ENCODE measurements at places on chromosomes 16 and 17.
A peak's percentile ranks its signal among the peaks of the same experiment; 100 is the strongest.

- peak; percentile 17 for DNase-seq
Observed at GRCh38 chr16:997440-998051, 16.0 kb downstream of the SOX8 start.

GRCh38 chr16:50697881-50698767 lies 4.7 kb downstream of the NOD2 start:
- no peak for DNase-seq

DNA sequence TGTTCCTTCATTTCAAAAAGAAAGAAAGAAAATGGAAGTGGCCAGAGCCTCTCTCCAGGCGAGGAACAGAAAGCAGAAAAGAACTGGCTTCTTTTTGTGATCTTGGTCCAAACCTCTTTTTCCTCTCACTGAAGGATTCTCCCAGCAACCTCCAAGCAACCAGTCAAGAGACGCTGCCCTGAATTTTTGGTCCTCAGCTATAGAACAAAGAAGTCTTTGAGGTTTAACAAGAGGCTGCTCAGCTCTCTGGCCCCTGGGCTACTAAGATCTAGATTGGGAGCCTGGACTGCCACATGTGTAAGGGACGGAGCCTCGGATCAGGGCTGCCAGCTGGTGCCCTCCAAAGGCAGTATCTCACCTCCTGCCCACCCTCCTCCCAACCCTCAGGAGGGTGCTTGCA lies 62.6 kb downstream of the AXIN2 start:
- no peak for DNase-seq

GRCh38 chr17:77831474-77832179 lies 126.9 kb upstream of the TNRC6C start:
- peak; percentile 73 for DNase-seq

GRCh38 chr16:83813823-83814658 lies 6.3 kb downstream of the HSBP1 start:
- peak; percentile 74 for DNase-seq

- DNase-seq, result no peak
Observed at GRCh38 chr17:65259281-65259680, 122.1 kb downstream of the RGS9 start.

DNA sequence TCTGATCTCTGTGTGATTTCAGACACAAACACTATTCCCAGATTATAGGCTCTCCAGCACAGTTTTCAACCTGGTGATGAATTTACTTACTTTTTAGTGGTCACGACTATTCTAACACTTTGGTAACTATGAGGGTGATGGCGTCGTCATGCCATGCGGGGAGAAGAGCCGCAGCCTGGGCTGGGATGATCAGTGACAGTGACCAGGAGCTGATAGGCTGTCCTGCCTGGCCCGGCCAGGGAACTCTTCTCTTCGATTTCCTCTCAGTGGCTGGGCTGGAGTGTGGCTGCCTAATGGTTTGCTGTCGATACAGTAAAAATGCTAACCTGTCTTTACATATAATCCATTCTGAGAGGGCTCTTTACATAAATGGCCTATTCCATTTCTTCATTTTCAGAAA lies 113.1 kb downstream of the IRX3 start:
- no peak for DNase-seq

- no peak for DNase-seq
Observed at GRCh38 chr16:57390636-57391295, 13.8 kb upstream of the CCL17 start.

- DNase-seq, result no peak
Observed at GRCh38 chr16:85138825-85139627, 26.8 kb upstream of the CIBAR2 start.

DNA sequence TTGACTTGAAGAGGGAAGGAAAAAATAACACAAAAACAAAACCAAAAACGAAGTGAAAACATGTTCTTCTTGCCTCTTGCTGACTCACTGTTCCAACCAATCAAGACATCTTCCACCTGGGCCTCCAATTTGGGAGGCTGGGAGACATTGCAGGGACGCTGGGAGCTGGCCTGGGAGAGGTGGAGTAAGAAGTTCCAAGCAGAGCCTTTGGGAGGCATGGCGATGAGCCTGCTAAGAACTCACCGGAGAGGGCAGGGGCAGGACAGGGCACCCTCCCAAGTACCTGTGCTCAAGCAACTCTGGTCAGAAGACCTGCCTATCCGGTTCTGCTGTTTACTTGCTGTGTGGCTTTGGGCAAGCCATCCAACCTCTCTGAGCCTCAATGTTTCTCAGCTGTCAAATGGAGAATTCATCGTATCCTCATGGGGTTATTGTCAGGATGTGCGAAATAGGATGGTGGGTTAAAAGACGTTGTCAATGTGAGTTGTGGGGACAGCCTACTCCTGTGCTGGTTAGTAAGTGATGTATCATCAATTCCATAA lies 856 bp upstream of the GLP2R start:
- no peak for DNase-seq

GRCh38 chr16:81623365-81624102 lies 155.6 kb upstream of the PLCG2 start:
- DNase-seq, result peak; percentile 53

- no peak for DNase-seq
Observed at GRCh38 chr16:7517496-7517895, 184.9 kb downstream of the RBFOX1 start.

GRCh38 chr16:11047057-11047456 lies 102.7 kb downstream of the CLEC16A start:
- peak; percentile 90 for DNase-seq

GRCh38 chr17:5705081-5705875 lies 121.0 kb upstream of the NLRP1 start:
- DNase-seq, result peak; percentile 13

DNA sequence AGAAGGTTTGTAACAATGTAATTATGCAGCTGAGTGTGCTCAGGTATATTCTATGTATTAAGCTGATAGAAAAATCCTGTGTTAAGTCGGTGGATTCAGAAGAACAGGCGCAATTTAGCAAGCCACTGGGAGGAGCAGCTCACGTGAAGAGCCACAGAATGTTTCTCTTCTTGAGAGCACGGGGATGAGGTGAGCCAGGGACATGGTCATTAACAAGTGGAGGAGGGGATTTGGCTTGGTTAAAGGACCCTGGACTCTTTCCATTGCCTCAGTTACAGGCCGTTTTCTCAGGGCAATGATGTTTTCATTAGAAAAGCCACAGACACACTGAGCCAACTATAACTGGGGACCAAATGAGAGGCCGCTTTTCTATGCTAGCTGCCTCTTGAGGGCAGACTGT lies 178.7 kb downstream of the SNX29 start:
- DNase-seq, result no peak

DNA sequence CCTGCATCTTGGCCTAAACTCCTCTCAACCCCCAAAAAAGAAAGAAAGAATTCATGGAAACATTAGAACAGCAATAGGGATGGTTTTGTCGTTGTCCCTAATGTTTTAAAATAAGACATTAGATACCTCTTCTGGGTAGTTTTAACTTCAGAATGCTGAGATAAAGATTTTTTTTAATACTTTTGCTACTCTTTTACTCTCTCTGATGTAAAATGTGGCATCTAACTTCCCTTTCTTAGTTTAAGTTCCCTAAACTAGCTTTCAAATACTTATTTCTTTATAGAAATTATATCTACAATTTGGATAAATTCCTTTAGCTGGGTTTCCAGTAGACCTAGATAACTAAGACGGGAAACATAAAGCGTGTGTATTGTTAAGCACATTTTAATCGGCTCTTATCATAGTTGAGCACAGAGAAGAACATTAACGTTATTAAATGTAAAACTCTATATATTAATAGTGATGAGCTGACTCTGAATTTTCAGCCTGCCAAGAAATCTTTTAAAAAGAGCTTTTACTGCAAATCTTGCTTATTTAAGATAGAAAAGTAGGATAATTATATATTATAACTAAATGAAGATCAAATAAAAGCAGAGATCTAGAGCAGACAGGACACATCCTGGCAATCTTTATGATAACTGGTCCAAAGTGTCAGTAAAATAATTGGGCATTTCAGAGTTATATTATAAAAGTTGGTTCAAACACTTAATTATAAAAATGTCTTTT lies 183.2 kb downstream of the CYB561 start:
- no peak for DNase-seq

DNA sequence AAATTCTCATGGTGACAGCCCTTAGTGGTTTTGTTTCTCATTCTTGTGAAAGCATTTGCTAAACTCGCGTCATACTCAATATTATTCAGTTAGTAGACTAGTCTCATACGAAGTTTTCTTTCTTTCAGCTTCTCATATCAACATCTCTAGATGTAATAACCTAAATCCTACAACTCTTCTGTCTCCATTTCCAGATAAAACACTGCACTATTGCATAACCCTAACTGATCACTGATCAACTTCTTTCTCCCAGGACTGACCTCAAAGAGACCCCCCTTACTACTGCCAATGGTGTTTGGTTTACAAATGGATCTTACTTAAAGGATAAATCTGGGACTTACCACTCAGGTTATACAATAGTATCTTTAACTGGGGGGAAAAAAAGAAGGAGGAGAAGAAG lies 36.3 kb upstream of the TEKT1 start:
- DNase-seq, result no peak

DNA sequence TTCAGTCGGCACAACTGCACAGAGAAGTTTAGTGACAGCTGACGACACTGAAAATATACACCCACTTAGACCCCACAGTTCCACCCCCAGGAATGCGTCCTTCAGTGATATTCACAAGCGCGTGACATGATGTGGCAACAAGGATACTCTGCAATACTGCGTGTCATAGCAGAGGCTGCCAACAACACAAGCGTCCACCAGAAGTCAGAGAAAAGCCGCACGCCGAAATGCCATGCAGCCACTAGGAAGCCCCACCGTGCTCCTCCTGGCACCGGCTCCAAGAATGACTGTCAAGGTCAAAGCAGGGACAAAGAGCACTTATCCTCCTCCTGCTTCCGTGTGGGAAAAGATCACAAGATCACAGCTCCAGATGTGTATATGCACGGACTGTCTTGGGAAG lies 3.5 kb downstream of the ATP2A3 start:
- no peak for DNase-seq

GRCh38 chr16:10871157-10871991 lies 5.6 kb upstream of the CIITA start:
- DNase-seq, result peak; percentile 91

DNA sequence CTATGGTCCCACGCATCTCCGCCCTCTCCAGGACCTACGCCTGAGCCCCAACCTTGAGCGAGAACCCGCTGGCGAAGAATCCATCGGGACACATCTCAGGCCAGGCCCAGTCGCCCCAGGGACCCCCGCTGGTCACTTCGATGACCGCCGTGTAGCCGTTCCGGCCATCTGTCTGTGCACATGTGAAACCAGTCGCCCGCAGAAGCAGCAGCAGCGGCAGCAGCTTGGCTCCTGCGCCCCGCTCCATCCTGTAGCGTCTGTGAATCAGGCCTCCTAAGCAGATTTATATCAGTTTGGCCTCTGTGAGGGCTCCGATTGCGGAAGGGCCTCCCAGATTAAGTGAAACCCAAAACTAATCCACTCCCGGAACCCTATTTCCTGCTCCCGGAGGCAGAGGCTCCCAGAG lies at the start of gene VMO1:
Gene VMO1 (minus strand): TSS at position 259 of the 406 bp plus-strand sequence. CDS start 12 bp downstream, at position 247.
- peak; percentile 24 for DNase-seq

- peak; percentile 54 for DNase-seq
Observed at GRCh38 chr16:81745704-81746558, 33.2 kb upstream of the PLCG2 start.

DNA sequence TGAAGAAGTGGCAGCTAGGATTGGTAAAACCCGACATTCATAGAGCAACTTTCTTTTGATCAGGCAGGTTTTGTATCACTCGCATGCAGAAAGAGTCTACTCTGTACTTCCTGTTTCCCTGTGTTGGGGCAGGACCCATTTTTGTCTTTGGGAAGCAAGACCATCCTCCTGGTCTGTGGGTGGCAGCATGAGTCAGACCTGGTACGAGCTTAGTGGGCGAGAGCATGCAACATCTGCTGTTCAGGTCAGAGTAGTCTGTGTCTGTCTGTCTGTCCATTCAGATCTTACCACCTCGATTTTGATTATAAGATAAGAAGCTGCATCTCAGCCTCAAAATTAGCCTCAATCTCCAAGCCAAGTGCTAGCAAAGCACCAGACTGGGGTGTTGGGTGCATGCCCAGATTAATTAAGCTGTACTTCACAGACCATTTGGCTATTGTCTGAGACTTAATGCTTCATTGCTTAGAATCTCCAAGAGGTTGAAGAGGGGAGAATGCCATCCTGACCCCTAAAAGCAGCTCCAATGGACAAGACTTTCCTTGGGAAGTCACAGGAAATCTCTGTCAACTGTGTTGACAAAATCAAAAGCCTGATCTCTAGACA lies 110.9 kb downstream of the XYLT1 start:
- peak; percentile 63 for DNase-seq

GRCh38 chr17:20154286-20155000 lies 145.3 kb downstream of the SPECC1 start:
- DNase-seq, result no peak

GRCh38 chr16:56961386-56961785 lies 364 bp upstream of the CETP start:
- no peak for DNase-seq

DNA sequence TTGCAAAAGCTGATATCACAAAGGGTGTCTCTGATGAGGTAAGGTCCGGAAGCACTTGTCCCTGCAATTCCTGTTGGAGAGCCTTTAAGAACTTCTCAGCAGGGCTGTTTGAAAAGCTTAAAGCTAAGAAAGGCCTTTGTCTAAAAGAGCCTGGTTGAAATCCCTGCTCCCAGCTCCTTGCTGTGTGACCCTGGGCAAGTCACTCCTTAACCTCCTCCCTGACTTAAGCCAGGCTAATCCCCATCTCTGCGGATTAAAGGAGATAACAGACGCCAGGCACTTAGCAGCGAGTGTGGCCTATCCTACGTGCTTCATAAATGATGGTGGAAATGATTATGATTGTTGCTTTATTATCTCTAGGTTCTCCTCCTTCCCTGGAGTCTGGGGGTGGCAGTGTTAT lies 368.0 kb upstream of the RBFOX1 start:
- no peak for DNase-seq

- no peak for DNase-seq
Observed at GRCh38 chr17:44956998-44957981, 9.7 kb upstream of the KIF18B start.

DNA sequence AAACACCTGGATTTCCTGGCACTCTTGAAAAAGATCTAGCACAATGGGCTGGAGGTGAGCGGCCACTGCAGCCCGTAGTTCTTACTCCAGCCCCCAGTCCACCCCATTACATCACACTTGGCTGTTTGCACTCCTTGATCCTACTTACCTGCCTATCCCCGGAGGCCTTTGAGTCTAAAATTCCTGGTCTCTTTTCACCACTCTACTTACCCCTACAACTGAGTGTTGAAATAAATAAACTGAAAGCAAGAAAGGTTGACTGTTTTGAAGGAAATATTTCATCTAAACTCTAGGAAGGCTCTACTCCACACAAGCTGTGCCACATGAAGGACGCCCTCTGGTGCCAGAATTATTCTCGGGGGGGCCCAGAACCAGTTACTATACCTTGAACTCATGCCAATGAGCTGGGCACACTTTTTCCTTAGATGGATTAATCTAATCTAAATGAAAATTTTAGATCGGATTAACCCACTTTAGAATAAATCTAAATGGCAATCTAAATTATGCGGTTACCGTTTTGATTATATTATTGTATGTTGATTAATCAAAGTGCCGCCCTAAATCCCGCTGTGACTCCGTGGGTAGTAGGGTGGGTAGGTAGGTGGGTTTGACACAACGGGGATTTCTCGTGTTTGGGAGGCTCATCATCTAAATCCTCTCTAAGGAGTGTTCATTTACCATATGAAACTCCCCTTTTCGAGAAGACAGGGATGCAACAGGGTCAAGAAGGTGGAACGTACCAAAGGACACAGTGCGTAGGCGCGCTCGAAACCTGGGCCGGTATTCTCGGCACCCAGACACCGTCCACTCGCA lies 651 bp upstream of the EIF1 start:
- peak; percentile 44 for DNase-seq

- peak; percentile 42 for DNase-seq
Observed at GRCh38 chr16:31138621-31139578, 3.4 kb upstream of the PRSS8 start.
